ENCODE measurements at places on chromosomes 16 and 17.

DNA sequence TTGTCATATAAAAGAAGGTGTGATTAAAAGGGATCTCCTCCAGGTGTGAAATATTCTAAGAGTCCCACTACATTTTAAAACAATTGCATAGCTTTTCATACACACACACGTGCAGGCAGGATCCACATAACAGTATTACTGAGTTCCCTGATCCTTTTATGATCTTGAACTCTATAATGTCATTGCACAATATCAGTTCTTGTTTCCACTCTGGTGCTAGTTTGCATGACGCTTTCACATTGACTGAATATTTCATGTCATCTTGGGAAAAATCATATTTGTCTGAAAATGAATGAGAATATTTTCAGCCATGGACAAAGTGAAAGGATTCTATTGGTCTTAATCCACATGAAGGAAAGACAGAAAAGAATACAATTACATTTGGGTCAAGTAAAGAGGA is 703.8 kb downstream of the CDH8 start:
- no peak for DNase-seq

- DNase-seq: no peak
Observed at GRCh38 chr17:63395075-63395805, 50.9 kb downstream of the CYB561 start.

- DNase-seq: no peak
Observed at GRCh38 chr17:83126275-83126811, 46.9 kb downstream of the METRNL start.

- no peak for DNase-seq
Observed at GRCh38 chr16:1743376-1744337, 27.7 kb downstream of the NME3 start.

DNA sequence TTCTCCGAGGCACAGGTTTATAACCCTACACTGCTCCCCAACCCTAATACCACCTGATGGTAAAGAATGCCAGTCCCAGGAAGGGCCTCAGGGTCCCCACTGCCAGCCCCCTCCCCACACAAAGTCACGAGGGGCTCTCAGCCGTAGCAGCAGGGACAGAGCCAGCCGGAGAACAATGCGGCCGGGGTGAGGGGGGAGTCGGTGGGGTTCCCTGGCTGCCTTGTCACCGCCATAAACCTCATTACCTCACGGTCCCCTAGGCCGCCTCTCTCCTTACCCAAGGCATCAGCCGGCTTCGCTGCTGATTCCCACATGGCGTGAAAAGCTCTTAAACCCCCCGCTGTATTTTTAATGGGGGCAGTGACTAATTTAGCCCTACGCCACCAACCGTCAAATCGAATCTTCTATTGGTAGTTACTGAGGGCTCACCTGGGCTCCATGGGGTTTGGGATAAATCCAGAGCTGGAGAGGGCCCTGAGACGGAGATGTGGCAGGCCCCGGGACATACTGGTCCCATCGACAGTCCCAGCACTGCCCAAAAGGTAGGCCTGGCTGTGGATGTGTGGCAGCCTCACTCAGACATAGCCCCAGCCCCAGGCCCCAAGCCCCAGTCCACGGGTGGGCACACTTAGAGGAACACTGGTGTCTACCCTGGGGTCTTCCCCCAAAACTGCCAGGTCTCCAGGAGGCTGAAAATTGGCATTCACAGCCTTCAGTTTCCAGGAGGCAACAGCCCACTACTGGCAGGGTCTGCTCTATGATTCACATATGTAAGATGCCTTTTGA is 115.3 kb downstream of the C16orf78 start:
- DNase-seq: no peak

DNA sequence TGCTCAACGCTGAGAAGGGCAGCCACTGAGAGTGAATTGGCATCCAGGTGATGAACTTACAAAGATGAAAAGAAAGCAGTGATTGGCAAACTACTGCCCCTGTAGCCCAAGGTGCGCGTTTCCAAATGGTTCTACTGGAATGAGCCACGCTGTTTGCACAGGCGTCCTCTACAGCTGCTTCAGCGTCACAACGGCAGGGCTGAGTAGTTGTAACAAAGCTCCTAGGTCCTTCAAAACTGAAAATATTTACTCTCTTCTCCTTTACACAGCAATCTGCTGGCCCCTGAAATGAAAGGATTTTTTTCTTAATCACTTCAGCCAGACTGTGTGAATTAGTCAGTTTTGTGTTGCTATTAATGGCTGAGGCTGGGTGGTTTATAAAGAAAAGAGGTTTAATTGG is 107.2 kb upstream of the FOXF1 start:
- no peak for DNase-seq

DNA sequence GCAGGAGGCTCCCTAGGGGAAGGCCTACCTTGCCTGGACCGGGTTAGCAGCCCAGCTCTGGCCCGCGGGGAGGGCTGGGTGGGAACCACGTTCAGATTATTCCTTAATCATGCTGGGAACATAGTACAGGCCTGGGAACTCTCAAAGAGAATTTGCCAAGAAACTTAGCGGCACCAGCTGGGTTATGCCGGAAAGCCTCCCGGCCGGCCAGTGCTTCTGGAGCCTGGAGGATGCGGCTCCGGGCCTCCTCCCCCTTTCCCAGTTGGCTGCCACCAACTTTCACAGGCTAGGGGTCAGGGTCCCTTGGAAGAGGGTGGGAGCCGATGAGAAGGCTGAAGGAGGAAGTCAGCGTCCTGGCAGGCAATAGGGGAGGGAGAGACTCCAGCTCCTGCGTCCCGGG is 10.8 kb downstream of the NGFR start:
- DNase-seq: no peak

- no peak for DNase-seq
Observed at GRCh38 chr17:27572665-27573064, 58.3 kb upstream of the LGALS9 start.

DNA sequence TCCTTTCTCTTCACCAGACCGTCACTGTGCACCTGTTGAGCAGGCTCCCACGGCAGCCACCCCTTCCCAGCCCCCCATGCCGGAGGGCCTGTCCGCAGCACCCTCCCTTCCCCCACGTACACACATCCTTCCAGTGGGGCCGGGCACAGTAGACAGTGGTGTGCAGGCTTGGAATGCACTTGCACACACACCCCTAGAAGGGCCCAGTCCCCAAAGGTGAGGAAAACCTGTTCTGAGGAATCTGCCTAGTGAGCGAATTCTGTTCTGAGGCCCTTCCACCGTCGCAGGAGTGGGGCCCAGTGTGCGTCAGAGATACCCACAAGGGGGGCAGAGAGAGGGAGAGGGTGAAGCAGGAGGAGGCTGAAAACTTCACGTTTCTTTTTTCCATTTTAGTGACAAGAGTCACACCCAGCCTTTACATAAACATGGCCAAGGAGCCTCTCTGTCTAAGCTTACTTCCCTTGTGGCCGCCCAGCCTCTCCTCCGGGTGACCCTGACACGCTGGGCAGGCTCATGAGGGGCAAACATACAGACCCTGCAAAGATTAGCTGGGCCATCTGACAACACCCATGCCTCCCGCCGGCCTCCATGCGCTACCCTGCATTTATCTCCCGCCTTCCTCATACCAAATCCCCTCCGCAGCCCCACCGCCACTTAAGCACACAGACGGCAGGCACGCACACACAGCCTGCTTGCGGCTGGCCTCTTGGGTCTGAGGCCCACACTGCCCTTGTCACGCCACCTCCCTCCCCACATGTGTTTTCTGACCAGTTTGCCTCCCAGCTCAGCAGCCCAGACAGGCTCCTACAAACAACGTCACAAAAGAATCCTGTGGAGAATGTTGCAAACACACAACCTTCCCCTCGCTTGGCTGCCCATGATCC is 1.8 kb downstream of the ZBTB4 start:
- DNase-seq: no peak

GRCh38 chr17:75447951-75448856 is 8.2 kb upstream of the TMEM94 start:
- DNase-seq: no peak

GRCh38 chr17:35898283-35899070 is 18.3 kb upstream of the CCL5 start:
- DNase-seq: no peak

DNA sequence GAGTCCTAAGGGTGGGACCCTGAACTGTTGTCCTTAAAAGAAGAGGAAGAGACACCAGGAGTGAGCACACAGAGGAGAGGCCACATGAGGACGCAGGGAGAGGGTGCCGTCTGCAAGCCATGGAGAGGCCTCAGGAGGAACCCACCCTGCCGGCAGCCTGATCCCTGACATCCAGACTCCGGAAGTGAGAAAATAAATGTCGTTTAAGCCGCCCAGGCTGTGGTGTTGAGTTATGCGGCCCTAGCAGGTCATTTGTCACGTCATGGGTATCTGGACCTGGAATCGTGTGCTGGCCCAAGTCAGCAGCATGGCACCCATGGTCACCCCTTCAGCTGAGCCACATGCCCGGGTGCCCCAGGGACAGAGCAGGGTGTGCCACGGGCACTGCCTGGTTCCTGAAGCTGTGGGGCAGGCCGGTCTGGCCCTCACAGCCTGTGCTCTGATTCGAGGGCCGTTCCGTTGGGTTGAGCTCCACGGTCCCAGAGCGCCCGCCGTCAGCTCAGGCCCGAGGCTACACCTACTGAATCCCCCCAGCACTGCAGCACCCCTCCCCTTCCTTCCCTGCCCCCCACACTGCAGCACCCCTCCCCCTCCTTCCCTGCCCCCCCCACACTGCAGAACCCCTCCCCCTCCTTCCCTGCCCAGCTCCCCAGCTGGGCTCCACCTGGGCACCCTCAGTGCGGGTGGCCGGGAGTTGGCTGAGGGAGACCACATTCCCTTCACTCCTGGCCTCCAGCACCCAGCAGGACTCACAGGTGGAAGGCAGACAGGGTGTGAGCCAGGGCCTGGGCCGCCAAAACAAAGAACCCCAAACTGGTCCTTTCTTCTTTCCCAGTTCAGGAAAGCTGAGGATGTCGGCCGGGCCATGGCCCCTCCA is 2.7 kb upstream of the CCDC57 start:
- no peak for DNase-seq

DNA sequence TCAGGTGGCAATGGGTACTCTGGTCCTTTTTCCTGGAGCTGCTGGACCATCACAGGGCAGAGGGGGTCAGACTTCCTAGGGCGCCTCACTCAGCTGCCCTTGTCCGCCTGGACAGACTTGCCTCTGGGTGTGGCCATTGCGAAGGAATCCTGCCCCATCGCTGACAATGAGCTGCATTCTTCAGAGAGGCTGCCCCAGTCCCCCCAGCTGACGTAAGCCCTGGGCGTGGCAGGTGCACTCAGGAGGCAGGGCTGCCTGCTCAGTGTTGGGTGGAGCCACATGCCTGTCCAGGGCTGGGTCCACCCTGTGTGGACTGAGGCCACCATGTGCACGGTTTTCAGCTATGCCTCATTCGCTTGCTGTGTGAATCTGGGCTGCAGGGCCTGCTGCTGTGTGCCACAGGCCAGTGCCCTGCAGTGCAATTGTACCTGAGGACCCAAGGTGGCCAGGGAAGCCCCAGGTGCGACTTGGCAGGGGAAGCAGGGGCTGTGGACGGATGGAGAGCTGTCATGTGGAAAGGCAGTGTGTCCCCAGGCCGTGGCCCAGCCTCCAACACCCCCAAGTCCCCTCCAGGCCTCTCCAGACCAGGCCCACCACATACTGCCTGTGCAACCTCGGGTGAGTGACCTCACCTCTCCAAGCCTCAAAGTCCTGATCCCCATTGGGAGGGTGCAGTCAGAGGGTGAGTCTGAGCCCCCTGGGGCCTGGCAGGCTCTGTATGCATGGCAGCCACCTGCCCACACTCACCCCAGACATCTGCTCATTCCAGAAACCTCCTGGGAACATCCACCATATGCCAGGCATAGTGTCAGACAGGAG is 14.0 kb upstream of the MPRIP start:
- peak; percentile 95 for DNase-seq

DNA sequence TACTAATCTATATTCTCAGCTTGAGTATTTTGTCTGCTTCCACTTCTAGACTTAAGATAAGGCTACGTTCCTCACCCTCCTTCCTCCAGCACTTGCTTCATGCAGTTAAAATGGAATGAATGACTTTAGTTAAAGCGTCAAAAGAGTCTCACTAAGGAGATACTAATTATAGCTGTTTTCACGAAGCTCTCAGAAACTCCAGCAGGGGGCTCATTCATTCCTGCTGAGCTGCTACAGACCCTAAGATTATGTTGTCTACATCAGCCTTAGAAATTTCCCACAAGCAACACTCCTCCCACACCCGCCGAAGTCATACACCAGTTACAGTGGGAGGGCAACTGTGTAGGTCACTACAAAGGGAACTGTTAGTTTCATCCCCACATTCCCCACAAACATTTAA is 57.0 kb upstream of the KIFC3 start:
- DNase-seq: peak; percentile 62

- no peak for DNase-seq
Observed at GRCh38 chr17:40306395-40306794, 2.6 kb upstream of the RARA start.

GRCh38 chr16:72246423-72246822 is 74.5 kb upstream of the PMFBP1 start:
- DNase-seq: no peak

GRCh38 chr16:4917117-4917516 is 19.8 kb downstream of the PPL start:
- DNase-seq: no peak

DNA sequence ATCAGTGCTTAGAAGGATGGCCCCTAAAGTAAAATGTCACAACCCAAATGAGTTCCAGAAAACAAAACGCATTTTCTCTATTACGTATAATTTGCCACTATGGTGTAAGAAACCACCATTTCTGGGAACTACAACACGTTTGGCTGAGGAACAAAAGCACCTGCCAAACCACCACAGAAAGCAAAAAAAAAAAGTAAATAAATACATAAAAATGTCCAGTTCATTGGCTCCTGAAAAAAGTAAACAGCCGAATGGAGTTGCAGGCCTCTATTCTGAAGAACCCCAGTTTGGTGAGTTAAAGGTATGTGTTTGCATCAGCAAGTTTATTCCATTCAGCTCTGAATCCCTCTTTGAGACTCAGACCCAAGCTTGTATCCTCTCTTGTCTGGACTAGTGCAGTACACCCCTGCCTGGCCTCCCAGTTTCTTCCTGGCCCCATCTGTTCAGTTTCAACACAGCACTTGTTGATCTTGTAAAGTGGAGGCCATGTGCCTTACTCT is 36.9 kb downstream of the ERN1 start:
- DNase-seq: no peak

GRCh38 chr17:76345377-76345974 is 8.2 kb downstream of the PRPSAP1 start:
- DNase-seq: no peak

DNA sequence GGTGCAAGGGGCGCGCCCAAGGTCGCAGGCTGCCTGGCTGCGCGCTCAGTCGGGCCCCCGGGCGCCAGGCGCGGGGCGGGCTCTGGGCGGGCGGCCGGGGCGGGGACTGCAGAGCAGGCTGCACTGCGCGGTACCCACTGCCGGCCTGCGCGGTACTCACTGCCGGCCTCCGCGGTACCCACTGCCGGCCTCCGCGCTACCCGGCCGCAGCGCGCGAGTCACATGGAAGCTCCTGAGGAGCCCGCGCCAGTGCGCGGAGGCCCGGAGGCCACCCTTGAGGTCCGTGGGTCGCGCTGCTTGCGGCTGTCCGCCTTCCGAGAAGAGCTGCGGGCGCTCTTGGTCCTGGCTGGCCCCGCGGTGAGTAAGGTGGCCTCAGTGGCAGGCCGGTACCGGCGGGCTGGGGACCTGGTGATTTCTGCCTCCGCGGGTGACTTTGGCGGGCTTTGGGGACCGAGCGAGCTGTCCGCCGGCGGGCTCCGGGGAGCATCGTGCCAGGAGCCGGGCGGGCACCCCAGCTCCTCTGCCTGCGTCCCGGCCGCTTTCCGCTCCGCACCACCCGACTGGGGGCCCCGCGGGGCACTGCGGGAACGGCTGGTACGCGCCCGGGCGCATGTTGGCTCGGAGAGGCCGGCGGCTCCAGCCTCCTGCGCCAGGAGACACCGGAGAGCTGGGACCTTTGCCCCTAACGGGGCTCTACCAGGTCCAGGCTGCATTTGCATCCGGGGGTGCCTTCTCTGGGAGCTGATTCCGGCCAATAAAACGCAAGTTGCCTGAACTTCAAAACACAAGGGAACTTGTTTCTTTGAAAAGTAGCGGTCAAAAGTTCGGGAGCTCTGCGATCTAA is at the start of gene SLC47A1:
Gene SLC47A1, plus strand, starts transcription at position 137 of the 844 bp plus-strand sequence. Its CDS starts 86 bp downstream, at position 223.
- DNase-seq: peak; percentile 66
